ENCODE measurements at places on chromosomes 2 and 18.

- DNase-seq, result no peak
These were observed 278.2 kb upstream of the COL3A1 start for GRCh38 chr2:188695953-188696352.

GRCh38 chr2:206225435-206226232 is 48.8 kb upstream of the ZDBF2 start:
- no peak for DNase-seq

DNA sequence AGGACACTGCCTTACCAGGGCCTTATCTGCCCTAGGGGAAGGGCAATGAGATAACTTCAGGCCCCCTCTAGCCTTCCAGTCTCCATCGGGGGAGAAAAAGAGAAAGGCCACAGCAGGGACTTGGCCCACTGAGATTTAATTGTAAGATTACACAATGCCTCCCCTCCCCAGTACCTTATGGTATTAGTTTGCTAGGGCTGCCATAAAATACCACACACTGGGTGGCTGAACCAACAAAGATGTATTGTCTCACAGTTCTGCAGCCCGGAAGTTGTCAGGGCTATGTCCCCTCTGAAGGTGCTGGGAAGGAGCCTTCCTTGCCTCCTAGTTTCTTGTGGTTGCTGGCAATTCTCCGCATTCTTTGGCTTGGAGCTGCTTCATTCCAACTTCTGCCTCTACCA is 34.8 kb upstream of the SPATA3 start:
- no peak for DNase-seq

GRCh38 chr18:76275727-76276313 is 219.2 kb downstream of the ZNF516 start:
- DNase-seq, result no peak

GRCh38 chr2:241635756-241636155 is 1.2 kb downstream of the THAP4 start:
- no peak for DNase-seq

DNA sequence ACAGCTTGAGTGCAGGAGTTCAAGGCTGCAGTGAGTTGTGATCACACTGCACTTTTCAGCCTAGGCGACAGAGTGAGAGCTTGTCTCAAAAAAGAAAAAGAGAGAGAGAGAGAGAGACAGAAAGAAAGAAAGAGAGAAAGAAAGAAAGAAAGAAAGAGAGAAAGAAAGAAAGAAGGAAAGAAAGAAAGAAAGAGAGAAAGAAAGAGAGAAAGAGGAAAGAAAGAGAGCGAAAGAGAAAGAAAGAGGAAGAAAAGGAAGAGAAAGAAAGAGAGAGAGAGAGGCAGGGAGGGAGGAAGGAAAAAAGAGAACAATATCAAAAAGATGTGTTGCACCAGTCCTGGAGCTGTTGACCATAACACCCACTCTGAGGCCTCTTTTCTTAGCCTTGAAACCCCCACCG is 89.8 kb upstream of the MBOAT2 start:
- DNase-seq, result no peak

- DNase-seq, result no peak
These were observed 92.8 kb upstream of the MSH6 start for GRCh38 chr2:47690132-47690531.

DNA sequence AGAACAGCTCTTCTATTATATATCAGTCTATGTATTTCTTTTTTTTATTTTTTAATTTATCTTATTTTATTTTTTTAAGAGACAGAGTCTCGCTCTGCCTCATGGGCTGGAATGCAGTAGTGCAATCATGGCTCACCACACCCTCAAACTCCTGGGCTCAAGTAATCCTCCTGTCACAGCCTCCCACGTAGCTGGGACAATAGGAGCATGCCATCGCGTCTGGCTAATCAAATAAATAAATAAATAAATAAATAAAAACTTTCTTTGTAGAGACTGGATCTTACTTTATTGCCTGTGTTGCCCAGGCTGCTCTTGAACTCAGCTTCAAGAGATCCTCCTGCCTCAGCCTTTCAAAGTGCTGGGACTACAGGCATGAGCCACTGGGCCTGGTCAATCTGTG is 117.0 kb downstream of the RBMS1 start:
- DNase-seq, result no peak

GRCh38 chr2:120871881-120872620 is 136.4 kb downstream of the GLI2 start:
- DNase-seq, result no peak

- DNase-seq, result no peak
These were observed 81.9 kb downstream of the EPB41L5 start for GRCh38 chr2:120094795-120095194.

DNA sequence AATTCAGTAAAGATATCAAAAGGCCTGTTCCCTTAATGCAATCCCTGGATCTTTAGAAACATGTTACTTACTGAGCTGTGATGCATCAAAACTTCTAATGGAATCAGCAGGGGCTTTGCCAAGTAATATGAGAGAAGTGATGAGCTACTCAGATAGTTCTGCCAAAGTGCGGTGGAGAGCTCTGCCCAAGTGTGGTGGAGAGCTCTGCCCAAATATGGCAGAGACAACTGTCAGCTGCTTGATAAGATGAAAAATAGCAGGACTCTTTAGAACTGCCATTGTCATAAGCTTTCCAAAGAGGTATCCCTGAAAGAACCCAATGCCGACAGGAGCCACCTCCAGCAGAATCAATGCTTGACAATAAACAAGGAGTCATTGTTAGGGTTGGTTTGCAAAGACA is 167.9 kb upstream of the SLC39A10 start:
- DNase-seq, result no peak

DNA sequence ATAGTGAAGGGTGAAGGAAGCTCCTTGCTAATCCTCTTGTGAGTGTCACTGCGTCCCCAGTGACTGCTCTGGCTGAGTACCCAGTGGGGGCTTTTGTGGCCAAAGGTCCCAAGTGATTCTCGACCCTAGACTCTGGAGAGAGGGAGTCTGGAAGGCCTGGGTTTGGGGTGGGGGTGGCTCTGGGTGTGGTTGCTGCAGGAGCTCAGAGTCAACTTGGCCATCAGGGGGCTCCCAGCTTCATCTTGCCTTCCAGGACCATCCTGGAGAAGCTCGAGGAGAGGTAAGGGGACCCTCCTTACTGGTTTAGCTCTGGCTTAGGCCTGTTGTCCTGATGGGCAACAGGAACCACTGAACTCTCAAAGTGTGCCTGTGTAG is 592 bp downstream of the PSD4 start:
- DNase-seq, result no peak

DNA sequence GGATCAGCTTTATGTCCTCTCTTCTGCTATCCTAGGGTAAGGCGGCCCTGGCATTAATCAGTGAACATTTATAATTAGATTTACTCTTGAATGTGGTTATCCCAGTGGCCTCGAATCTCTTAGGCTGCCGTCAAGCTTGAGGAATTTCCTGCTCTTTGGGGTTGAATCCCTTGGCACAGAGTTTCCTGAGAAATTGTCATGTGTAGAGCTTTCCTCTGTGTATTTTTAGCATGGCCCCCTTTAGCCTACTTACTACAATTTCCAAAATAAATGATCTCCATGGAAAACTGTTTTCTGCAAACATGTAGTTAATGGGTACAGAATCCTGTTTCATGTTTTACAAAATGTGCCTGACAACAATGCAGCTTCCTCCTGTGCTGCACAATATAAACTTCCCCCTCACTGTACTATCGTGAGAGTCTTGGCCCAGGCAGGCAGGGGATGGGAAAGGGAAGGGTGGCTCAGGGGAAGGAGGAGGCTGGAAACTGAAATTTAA is 18.1 kb downstream of the NCAPH start:
- DNase-seq, result no peak

DNA sequence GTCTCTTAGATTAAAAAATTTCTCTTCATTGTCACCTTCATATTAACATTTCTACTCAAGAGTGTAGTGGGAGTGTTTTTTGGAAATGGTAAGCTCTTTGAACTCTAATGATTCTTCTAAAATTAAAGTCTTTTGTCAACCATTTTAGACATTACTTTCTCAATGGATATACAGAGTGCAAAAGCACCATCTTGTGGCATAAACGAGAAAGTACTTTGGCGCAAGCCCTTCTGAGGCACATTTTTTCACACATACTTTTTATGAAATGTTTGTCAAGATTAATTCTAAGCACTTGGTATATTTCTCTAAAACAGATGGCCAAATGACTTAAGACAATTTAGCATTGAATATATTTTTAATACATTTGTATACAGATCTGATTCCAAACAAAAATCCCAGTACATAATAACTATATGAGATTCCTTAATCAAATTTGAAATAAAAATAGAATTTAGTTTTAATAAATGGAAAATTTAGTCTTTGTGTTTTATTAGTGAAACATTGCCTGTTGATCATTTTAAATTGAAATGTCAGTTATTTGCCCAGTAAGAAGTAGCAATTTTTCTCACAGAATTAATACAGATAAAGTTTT is 63.3 kb upstream of the GALNT5 start:
- no peak for DNase-seq

GRCh38 chr18:80109676-80110078 is 615 bp downstream of the ADNP2 start:
- no peak for DNase-seq

- no peak for DNase-seq
These were observed 13.8 kb upstream of the ALLC start for GRCh38 chr2:3644246-3644525.

DNA sequence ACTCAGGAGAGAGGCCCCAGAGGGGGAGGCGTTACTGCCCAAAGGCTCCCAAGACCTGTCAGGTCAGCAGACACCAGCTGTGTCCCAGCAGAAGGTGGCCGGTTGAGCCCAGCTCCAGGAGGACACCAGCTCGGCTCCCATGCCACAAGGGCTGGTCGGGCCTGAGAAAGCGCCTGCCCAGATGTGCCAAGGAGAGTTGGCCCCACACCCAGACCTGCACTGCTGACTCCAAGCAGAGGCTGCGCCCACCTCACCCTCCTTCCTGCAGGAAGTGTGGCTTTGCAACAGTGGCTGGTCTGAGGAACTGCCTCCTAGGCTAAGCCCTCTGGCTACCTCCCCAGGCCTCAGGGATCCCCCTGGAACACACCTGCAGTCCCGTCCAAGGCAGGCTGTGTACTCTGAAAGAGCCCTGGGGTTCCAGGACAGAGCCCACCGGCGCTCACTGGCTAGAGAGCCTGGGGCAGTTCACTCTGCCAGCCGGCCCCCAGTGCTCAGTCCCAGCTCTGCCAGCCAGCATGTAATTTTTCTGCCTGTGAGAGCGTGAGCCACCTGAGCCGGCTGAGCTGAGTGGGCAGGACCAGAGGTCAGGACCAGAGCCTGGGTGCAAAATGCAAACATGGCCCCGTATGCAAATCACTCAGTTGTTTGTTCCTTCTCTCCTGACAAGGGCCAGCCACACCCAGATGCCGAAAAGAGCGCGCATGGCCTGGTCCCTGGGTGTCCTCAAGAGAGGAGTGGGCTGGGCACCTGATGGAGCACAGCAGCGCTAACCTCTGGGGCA is 36.9 kb upstream of the PTMA start:
- peak; percentile 80 for DNase-seq

All from memory B cell (primary cell).